Stimulated activated CD8-positive, alpha-beta memory T cell treated with anti-CD3 and anti-CD28 coated beads, Interleukin-4, amount 100 ng/mL, for 1 hour (primary cell): ENCODE measurements at places on chromosomes 7 and 10.

DNA sequence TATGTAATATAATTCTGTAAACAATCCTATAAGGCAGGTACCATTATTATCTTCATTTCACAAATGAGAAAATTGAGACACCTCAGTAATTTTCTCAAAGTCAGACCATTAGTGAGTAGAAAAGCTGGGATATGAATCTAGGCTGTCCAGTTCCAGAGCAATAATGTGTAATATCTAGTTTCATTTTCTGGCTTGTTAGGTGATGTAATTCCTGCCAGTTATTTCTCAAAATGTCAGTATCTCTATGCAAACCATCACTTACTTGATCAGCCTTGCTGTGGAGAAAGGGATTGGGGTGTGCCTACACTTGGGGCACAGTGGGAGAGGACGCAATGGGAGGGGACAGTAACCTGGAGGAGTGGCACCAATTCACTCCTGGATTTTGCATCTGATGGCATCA, 157.5 kb downstream of the LYZL1 start:
- no peak for DNase-seq

- no peak for DNase-seq
These were observed 445.4 kb downstream of the TFEC start for GRCh38 chr7:115585015-115585718.

GRCh38 chr7:47087866-47088265, 494.0 kb downstream of the TNS3 start:
- no peak for DNase-seq

DNA sequence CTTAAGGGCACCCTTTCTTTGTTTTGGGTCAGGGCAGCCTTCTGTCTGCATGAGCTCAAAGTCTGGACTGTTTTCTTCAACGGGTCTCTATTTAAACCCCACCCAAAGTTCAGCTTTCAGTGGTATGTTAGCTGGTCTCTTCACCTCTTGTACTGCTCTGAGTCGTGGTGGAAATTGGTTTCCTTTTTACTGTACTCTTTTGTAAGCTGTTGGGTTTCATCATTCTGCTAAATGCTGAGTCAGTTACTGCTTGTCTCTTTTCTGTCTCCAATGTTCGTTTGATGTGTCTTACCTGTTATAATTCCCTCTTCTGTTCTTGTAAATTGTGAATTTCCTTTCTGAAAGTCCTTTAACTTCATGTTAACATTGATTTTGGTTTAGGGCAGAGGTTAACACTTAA, 64.1 kb upstream of the MALRD1 start:
- DNase-seq = no peak

DNA sequence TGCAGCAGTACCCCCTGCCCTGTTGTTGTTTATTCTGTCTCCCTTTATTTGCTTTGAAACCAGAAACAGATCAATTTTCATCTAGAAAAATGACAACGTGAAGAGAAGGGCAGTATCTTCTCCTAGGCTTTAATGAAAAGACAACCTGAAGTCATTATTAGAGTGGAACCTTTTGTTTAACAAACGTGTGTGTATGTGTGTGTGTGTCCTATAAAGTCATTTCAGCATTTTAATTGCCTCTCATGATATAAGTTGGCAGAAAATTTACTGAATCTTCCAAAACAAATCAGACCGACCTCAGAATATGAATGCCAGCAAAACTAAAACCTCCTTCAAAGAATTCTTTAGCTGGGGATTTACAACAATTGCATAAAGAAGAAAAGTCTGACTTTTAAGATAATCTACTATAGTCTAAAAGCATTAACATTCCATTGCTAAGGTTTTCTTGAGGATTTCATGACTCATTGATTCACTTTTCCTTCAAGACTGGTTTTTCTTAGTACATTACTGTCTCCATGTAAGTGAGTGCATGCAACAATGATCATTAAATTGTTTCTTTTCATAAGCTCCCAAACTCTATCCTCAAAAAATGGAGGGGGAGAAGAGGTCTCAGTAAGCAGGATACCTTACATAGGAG, 3.2 kb downstream of the GLI3 start:
- no peak for DNase-seq
